ENCODE measurements at places on chromosomes 3 and 15. TPM values are rescaled to one million over a fixed set of nuclear protein-coding genes. Genes with fewer than 3 reads are reported as not detected.

DNA sequence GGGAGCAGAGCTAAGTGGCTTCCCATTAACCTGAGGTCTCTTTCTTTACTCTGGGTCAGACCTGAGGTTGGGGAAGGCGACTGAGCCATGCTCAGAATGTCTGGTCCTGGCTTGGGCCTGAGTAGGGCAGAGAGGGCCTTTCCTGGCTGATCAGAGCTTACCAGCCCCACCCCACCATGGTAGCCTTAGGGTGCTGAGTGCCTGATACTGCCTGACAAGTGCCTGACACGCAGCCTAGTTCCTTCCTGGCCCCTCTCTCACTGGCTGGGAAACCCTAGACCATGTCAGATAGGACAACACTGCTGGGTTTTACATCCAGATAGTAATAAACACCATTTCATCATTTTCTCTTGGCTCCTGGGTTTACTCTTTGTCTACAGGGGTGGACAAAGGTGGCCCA, 25.8 kb upstream of the DOCK3 start:
- H3K27me3 ChIP-seq: no peaks in the 10 kb centered on the region
- DNase-seq: no peak
- H3K27ac ChIP-seq: no peak overlapping the region
- H3K36me3 ChIP-seq: peaks cover 23% of the 10 kb centered on the region
- no peaks in the 10 kb centered on the region for H3K4me1 ChIP-seq

GRCh38 chr3:98588065-98588464, 5.3 kb downstream of the CPOX start:
- peaks cover 28% of the 10 kb centered on the region for H3K36me3 ChIP-seq
- peaks cover 12% of the 10 kb centered on the region for H3K4me1 ChIP-seq
- H3K4me3 ChIP-seq: no peak overlapping the region
- H3K27me3 ChIP-seq: no peaks in the 10 kb centered on the region
- peak; percentile 36 for DNase-seq

GRCh38 chr3:55315396-55315795, 171.7 kb downstream of the WNT5A start:
- no peak for DNase-seq
- H3K4me1 ChIP-seq: no peaks in the 10 kb centered on the region
- H3K4me3 ChIP-seq: no peak overlapping the region
- H3K27me3 ChIP-seq: no peaks in the 10 kb centered on the region
- H3K36me3 ChIP-seq: no peaks in the 10 kb centered on the region

- no peak overlapping the region for H3K4me3 ChIP-seq
- no peak for DNase-seq
- H3K4me1 ChIP-seq: no peaks in the 10 kb centered on the region
- no peaks in the 10 kb centered on the region for H3K27me3 ChIP-seq
- H3K27ac ChIP-seq: no peak overlapping the region
Measured at GRCh38 chr3:166580561-166580960, 743.3 kb upstream of the BCHE start.

GRCh38 chr3:142117056-142117851, 32.1 kb downstream of the TFDP2 start:
- no peaks in the 10 kb centered on the region for H3K36me3 ChIP-seq
- H3K4me3 ChIP-seq: no peak overlapping the region
- H3K4me1 ChIP-seq: peaks cover 12% of the 10 kb centered on the region
- no peak overlapping the region for H3K27ac ChIP-seq
- no peaks in the 10 kb centered on the region for H3K27me3 ChIP-seq

DNA sequence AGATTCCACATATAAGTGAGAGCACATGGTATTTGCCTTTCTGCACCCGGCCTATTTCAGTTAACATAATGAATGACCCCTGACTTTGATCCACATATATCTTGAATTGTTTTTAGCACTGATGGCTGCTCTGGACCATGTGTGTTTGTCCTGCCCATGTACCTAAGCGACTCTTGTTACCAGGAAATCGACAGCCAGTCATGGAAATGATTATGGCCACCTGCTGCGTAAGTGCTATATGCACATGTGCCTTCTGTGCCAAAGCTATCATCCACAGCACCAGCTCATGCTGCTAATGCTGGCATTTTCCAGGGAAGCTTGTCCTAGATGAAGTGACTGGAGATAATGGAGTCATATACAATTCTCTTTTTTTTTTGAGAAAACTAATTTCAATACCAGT, 103.7 kb downstream of the PEX5L start:
- H3K36me3 ChIP-seq: no peaks in the 10 kb centered on the region
- no peaks in the 10 kb centered on the region for H3K27me3 ChIP-seq
- no peak for DNase-seq
- H3K4me3 ChIP-seq: no peak overlapping the region

DNA sequence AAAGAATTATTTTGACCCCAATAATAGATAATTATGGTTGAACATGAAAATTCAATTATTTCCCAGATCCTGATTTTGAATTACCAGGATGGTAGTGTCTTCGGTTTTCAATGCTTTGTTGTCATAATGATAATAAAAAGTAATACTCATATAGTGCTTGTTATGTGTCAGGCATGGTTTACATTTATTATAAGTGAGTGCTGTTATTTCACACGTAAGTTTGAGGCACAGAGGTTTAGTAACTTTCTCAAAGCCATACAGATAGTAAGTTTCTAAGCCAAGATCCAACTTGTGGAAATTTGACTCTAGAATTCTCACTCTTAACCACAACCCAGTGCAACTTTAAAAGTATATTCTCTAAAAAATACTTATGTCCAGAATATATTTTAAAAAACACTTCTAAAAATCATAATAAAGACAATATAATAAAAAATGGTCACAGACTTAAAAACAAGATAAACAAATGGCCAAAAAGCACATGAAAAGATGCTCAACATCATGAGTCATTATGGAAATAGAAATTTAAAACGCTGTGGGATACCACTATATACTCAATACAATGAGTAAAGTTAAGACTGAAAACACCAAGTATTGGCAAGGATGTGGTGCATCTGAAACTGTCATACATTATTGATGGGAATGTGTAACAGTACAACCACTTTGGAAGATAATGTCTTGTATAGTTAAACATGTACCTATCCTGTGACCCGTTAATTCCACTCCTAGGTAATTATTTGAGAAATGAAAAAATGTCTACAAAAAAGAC, 45.2 kb downstream of the SPRED1 start:
- peak; percentile 80 for DNase-seq
- H3K4me1 ChIP-seq: peaks cover 43% of the 10 kb centered on the region
- no peaks in the 10 kb centered on the region for H3K27me3 ChIP-seq
- H3K36me3 ChIP-seq: peaks cover 4% of the 10 kb centered on the region
- no peak overlapping the region for H3K4me3 ChIP-seq
- peak overlapping the region; percentile 13 for H3K27ac ChIP-seq

GRCh38 chr3:56870436-56870835, 68.7 kb upstream of the ARHGEF3 start:
- H3K36me3 ChIP-seq: no peaks in the 10 kb centered on the region
- DNase-seq: peak; percentile 69
- peaks cover 22% of the 10 kb centered on the region for H3K4me1 ChIP-seq
- H3K27ac ChIP-seq: no peak overlapping the region

DNA sequence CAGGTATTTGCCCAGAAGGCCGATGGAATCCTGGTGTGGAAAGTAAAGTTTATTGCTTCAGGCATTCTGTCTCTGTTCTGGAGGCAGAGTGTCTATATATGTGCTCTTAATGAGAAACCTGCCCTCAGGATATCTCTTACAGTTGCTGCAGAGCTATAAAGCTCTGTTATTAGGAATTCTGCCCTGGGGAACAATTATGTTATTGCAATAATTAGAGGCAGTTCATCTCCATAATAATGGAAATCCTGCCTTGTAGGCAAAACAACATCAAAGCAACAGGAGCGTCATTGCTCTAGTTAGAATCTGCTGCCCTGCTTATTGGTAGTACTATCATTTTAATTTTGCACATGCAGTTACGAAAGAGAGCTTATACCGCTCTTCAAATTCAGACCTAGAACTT, 175.6 kb downstream of the IL5RA start:
- no peaks in the 10 kb centered on the region for H3K27me3 ChIP-seq
- DNase-seq: no peak
- H3K4me1 ChIP-seq: no peaks in the 10 kb centered on the region

- H3K4me3 ChIP-seq: peak overlapping the region; percentile 4
- no peaks in the 10 kb centered on the region for H3K36me3 ChIP-seq
- peaks cover 11% of the 10 kb centered on the region for H3K4me1 ChIP-seq
- DNase-seq: no peak
- no peak overlapping the region for H3K27ac ChIP-seq
- H3K27me3 ChIP-seq: no peaks in the 10 kb centered on the region
Measured at GRCh38 chr3:25888892-25889524, 99.1 kb downstream of the OXSM start.

GRCh38 chr15:40454904-40455391, 14.2 kb downstream of the BAHD1 start:
- peaks cover 21% of the 10 kb centered on the region for H3K4me1 ChIP-seq
- H3K4me3 ChIP-seq: peak overlapping the region; percentile 45
- no peaks in the 10 kb centered on the region for H3K36me3 ChIP-seq
- H3K27me3 ChIP-seq: no peaks in the 10 kb centered on the region

DNA sequence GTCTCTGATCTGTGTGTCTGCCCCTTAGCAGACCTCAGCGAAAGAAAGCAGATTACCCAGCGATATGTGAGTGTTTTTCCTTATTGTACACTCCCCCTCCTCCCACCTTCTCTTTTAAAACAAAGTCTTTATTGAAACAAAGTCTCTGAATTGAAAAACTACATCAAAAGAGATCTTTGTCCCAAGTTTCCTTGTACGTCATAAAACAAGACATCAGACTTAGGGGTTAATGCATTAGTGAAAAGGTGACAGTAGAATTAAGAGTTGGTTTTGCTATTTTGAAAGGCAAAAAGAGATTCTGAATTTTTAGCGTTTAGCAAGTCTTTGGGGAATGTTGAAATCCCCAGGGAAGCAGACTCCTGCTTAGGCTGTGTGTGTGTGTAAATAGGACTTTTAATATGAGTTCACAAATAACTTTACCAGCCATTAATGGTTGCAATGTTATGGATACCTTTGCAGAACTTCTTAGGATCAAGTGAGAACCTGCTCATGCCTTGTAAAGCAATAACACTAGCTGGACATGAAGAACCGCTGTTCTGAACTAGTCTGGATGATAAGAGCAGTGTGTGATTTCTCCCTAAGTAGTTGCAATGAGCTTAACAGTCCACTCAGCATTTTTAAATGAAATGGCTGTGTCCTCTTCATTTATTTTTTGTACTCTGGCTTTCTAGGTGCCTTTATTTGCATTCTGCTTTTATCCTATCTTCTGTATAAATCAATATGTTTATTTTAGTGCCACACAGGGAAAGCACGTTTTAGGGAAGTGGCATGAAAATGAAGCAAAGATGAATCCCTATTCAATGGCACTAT, 136.6 kb downstream of the MCTP2 start:
- no peaks in the 10 kb centered on the region for H3K4me1 ChIP-seq
- no peak overlapping the region for H3K4me3 ChIP-seq
- DNase-seq: no peak
- H3K27ac ChIP-seq: no peak overlapping the region
- H3K27me3 ChIP-seq: no peaks in the 10 kb centered on the region

DNA sequence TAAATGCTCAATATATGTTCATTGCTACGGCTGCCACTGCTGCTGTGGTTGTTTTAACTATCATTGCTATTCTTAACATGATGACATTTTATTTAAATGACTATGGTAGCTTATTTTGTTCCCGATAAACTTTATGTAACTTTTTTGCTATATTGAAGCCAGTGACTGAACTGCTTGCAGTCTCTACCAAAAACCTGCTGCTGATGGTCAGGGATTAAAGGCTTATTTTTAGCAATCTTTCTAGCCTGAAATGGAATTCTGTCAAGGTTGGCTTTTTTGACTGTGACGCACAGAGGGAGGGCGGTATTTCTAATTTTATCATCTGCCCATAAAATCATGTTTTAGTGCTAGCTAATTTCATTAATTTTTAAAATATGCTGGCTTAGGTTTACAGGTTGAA, 271.8 kb downstream of the KCNH8 start:
- H3K4me3 ChIP-seq: no peak overlapping the region
- no peak overlapping the region for H3K27ac ChIP-seq
- DNase-seq: no peak
- H3K36me3 ChIP-seq: no peaks in the 10 kb centered on the region
- H3K27me3 ChIP-seq: no peaks in the 10 kb centered on the region
- no peaks in the 10 kb centered on the region for H3K4me1 ChIP-seq

- no peak for DNase-seq
- no peaks in the 10 kb centered on the region for H3K27me3 ChIP-seq
- no peak overlapping the region for H3K27ac ChIP-seq
- H3K4me1 ChIP-seq: no peaks in the 10 kb centered on the region
Measured at GRCh38 chr15:58761010-58761388, 10.1 kb upstream of the MINDY2 start.

- no peaks in the 10 kb centered on the region for H3K36me3 ChIP-seq
- H3K27me3 ChIP-seq: no peaks in the 10 kb centered on the region
- H3K27ac ChIP-seq: no peak overlapping the region
- H3K4me1 ChIP-seq: peaks cover 4% of the 10 kb centered on the region
Measured at GRCh38 chr3:63959146-63959545, 47.0 kb upstream of the SCAANT1 start.

DNA sequence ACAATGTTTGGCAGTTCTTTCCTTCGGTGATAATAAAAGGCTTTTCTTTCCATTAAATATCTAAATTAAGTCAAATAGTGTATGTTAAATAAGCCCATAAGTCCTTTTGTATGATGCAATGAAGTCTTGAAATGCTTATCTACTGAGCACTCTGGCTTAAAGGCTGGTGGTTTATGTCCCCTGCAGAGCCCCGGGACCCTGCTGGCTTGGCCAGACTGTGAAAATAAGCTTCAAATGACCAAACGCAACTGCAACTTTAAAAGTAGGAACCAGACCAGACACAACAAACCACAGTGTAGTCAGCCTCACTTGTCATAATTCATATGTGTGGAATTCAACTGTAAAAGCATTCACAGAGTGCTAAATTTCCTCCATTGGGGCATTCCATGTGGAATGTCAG, 72.5 kb downstream of the FOXP1 start:
- no peak overlapping the region for H3K4me3 ChIP-seq
- no peak overlapping the region for H3K27ac ChIP-seq
- DNase-seq: no peak
- no peaks in the 10 kb centered on the region for H3K36me3 ChIP-seq

DNA sequence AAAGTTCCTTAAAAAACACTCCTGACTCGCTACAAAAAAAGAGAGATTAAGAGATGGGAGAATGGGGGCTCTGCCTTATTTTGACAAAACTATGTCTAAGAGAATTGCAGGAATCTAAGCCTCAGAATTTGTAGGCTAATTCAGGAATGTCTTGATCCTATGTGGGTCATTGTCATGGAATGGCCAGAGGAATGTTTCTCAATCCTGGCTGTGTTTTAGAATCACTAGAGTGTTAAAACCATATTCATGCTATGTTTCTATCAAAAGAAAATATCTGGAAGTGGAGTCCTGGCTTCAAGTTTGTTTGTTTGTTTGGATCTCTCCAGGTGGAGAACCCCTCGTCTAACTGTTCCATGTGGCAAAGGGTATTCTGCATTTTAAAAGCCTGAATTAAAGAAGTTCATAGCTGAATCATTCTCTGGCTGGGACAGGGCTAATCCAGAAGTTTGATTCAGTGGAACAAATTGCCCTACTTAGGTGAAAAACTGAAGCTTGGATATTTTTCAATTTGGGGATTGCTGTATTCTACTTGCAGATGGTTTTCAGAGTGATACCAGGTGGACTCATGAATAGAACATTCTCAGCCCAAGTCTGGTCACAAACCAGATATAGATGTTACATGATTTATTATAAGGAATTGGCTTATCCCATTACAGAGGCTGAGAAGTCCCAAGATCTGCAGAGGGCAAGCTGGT, 28.2 kb downstream of the GJD2 start:
- H3K27ac ChIP-seq: no peak overlapping the region
- no peak for DNase-seq
- no peak overlapping the region for H3K4me3 ChIP-seq
- H3K4me1 ChIP-seq: no peaks in the 10 kb centered on the region
- no peaks in the 10 kb centered on the region for H3K36me3 ChIP-seq

The GLCE gene
- total RNA-seq: 11.1 TPM

The CHRNB4 gene
- total RNA-seq: not detected

The MYL3 gene
- not detected for total RNA-seq

The HYPK gene
- 22.8 TPM for total RNA-seq

The CCR1 gene
- total RNA-seq: not detected

The RRP9 gene
- total RNA-seq: 112 TPM

The GUCA1C gene
- total RNA-seq: not detected

The AMT gene
- 1.6 TPM for total RNA-seq

The LNP1 gene
- total RNA-seq: 5.2 TPM
